ENCODE measurements at places on chromosomes 12 and 14.
A peak's percentile ranks its signal among the peaks of the same experiment; 100 is the strongest.

DNA sequence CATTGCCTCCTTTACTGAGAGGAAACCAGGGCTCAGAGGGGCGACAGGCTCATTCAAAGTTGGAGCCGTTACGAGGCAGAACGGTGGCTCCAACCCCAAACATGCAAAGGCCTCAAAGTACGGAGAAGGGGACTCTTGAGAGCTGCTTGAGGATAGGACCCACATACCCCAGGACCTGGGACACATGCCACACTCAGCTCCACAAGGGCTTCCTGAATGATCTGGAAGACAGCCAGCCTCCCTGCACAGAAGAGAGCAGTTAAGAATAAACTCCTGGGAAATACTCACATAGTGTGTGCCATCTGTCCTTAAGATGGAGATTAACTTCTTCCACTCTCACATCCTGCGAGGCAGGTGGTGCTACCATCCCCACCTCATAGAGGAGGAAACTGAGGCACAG is 26.6 kb upstream of the NXPH4 start:
- no peak for DNase-seq

- DNase-seq = no peak
Observed at GRCh38 chr14:101790232-101790631, 28.7 kb downstream of the PPP2R5C start.

DNA sequence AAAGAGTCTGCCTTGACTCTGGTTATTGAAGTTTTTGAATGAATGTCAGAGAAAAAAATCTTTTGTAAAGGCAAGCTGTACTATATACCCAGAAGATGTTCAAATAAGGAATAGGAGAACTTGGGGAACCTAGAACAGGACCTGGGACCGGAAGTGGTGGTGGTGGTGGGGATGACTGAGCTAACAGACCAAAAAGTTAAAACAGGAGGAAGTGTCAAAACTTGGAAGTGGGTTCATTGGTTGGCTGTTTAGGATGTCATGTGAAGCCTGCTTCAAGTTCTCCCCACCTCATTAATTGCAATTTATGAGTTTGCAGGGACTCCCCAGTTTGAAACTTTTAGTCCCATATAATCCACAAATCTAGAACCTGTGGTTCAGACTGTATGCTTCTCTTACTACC is 26.2 kb downstream of the PLXNC1 start:
- DNase-seq = peak; percentile 39

GRCh38 chr14:67358924-67359774 is 455 bp downstream of the ATP6V1D start:
- DNase-seq = no peak

DNA sequence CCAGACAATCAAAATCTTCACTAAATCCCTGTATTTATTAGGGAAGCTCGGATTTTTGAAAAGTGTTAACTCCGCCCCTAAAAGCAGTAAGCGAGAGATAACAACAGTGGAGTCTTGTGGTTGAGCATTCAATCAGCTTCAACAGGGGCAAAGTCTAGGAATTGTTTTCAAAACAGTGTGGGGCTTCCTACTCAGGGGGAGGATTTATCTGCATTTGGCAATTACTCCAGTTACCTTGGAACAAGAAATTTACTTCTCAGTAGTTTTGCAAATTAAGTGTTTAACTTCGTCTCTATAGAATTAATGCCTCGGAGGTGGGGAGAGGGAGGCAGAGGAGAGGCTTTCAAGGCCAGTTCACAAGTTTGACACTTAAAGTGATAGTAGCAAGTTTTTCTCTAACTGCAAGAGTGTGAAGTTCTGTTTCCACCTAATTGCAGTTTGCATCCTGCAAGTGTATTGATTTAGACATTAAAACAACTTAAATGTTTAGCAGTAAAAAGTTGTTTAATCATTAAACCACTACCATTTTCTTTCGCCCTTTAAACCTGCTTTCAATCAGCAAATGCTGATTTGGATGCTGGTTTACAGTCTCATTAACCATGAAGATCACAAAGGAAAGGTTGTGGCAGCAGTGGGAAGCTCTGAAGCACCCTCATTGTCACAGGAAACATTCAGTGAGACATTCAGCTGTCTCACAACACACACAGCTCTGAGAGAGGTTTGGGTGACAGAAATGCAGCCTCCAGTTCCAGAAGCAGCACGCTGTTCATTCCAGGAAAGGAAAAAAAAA is 102.0 kb downstream of the HMGA2 start:
- DNase-seq = no peak

GRCh38 chr14:92890830-92891588 is 31.9 kb upstream of the CHGA start:
- DNase-seq = peak; percentile 14

DNA sequence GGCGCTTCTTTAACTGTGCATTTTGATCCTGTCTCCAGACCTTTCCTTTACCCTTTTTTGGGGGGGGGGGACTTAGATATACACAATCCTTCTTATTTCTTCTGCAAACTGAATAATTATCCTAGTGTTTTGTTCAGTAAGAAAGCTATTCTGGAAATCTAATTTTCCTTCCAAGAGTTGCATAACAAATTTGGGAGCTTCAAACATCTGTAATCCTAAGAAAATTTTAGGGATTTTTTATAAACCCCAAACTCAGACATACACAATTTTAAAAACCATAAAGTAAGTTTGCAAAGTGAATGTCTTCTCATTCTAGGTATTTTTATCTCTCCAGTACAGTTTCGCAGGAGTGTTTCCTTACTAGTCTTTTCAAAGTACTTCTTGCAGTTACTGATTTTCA is 182.7 kb upstream of the E2F7 start:
- no peak for DNase-seq

GRCh38 chr12:116927244-116927940 is 16.6 kb downstream of the FBXW8 start:
- no peak for DNase-seq

DNA sequence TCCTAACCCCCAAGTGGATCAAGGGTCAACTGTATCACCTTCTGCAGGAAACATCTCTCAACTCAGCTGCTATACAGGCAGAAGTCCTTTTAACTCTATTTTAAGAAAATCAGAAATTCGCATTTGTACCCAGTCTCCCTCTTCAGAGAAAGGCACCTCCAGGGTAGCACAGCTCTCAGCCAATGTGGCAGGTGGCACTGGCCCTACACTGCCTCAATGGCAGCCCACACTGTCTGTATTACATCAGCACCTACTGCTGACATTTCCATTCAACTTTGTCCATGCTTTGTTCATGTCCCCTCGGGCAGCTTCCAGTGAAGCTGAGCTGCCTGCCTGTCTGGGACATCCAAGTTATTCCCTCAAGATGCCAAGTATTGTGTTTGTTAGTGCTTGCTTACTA is 8.8 kb downstream of the SPTSSA start:
- DNase-seq = no peak

DNA sequence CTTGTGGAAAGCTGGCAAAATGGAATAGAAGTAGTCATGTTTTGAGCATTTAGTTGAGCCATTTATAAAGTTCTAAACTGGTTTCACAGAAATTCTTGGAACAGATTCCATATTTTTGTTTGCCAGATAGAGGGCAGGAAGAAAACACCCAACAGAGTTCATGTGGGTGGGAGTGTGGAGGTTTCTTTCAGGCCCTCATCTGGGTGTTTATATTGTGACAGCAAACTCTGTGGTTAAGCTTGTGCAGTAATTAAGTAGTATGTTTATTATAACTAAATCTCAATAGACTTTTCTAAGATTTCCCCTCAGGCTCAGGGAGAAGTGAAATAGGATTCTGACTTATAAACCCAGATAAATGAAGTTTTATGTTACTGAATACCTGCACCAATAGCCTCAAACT is 57.4 kb downstream of the SPPL3 start:
- no peak for DNase-seq

DNA sequence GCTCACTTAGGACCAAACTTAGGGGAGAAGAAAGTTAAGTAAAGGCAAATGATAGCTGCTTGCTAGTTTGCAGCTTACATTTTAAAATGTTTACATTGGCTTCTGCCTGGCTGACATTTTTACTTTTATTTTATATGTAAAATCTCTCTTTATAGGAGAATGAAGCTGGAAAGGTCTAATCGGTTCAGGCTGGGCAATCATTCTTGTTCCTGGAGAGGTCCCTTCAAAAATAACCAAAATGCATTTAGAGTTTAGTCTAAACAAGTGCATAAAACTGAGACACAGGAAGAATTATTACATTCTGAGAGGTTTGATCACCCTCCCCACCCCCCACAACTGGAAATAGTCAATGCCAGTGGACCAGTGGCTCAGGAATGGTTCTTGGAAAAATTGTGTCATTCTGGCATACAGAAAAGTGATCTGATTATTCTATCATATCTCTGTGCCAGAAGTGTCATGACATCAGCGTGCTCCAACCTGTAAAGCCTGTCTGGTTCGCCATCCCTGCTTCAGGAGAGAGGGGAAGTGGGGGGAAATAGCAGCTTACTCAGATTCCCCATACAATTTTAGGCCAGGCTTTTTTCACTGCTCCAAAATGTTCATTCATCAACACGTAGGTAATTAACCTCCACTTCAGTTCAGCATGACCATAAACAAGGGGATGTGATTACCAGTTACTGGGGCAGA is 4.2 kb downstream of the PRICKLE1 start:
- DNase-seq = no peak

DNA sequence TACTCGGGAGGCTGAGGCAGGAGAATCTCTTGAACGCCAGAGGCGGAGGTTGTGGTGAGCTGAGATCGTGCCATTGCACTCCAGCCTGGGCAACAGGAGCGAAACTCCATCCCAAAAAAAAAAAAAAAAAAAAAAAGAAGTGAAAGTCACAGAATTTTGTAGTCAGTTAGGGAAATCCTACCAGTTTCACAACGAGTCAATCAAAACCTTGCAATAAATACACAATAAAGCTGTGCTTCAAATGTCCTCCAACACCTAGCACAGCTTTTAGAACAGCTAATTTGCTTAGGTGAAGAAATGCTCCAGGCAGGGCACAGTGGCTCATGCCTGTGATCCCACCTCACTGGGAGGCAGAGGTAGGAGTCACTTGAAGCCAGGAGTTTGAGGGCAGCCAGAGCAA is 112.8 kb upstream of the ATF7IP start:
- no peak for DNase-seq

DNA sequence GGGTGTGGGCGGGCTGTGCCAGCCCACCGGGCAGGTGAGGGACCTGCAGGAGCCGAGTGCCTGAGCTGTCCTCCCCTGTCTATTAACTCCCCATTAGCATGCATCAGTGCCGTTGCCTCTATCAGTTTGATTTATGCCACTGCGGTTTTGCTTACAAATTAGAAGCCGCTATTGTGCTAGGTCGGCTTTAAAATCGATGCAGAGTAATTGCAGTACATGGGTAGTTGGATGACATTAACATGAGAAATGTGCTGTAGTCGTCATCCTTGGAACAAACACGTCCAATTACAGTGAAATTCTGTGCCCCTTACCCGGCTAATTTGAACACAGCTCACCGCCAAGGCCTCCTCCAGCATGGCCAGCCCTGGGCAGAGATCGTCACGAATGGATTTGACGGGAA is 145.8 kb downstream of the TSPAN9 start:
- no peak for DNase-seq

DNA sequence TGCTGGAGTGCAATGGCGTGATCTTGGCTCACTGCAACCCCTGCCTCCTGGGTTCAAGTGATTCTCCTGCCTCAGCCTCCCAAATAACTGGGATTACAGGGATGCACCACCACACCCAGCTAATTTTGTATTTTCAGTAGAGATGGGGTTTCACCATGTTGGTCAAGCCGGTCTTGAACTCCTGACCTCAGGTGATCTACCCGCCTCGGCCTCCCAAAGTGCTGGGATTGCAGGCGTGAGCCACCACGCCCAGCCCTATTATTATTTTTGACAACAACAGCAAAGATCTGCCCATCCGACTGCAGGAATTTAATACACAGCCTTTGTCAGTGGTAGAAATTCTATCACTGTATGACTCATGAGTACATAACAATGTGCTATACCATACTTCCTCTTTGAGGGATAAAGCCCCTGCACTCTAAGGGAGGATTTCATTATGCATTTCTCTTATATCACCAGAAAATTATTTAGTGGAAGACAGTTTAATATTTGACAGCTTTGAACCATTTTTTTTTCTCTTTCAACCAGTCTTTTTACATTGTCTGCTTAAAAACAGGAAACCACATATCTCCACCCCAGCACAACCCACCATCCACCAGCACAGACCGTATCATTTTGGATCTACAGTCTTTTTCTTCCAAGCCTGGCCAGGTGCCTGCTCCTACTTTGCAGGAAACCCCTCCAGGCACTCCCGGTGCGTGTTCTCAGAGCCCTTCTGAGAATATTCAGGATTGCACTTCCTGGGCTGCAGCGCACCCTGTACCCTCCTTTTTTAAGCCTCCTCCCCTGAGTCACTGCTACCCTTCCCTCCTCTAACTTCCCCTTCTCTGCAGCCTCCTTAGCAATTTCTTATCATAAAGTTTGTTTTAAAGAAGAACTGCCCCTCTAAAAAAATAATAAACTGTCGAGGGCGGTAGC is 594 bp downstream of the ARHGDIB start:
- DNase-seq = peak; percentile 65

GRCh38 chr12:110282956-110283817 is 2.1 kb downstream of the ATP2A2 start:
- no peak for DNase-seq

DNA sequence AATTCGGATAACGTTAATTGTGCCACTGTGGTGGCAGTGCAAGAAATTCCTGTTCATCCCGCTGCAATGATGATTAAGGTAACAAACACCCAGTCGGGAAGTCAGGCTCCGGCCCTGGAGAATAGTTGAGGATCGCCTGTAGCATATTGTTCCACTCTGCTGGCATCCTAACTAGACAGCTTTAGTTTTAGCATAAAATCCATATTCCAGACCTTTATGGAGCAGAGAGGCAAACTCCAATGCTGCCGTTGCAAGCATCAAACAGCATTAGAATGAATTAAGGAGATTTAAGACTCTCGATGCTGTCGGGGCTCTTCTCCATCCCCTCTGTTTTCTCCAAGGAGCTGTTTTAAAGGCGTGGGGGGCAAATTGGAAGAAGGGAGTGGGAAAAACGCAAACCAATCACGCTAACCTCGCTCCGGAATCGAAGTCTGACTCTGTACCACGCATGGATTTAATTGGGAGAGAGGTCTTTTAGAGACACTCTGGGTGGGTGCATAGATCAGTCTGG is 660.4 kb downstream of the VRK1 start:
- DNase-seq = no peak

GRCh38 chr12:120688527-120689071 is 1.6 kb downstream of the MLEC start:
- DNase-seq = no peak

- no peak for DNase-seq
Observed at GRCh38 chr14:89252887-89253532, 164.0 kb downstream of the FOXN3 start.

GRCh38 chr14:22715186-22715812 is 51.2 kb upstream of the OXA1L start:
- DNase-seq = no peak

- no peak for DNase-seq
Observed at GRCh38 chr14:23903442-23903841, 50.1 kb upstream of the DHRS4 start.

GRCh38 chr12:124842800-124843510 is 20.7 kb downstream of the SCARB1 start:
- DNase-seq = no peak

DNA sequence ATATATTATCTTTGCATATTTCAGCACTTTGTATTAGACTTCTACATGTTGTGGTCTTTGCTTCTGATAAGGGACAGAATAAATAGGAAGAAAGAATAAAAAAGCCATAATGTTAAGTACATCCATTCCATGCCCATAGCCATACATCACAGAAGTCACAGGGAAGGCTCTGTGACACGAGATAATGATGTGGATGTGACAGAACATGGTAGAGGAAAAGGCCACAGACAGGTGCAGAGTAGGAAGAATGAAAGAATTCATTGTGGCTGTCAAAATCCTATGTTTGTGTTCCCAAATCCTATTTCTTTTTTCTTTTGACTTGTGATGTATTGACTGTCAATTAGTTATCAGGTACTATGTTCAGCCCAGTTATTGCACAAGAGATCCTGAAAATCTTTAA is 38.4 kb downstream of the BICD1 start:
- DNase-seq = no peak

All from CD4-positive, alpha-beta T cell treated with Interleukin-6 for 4 hours (primary cell).